Lower leg skin (tissue), 4 donors: ENCODE measurements at places on chromosomes 1 and 21. TPM values are rescaled to one million over a fixed set of nuclear protein-coding genes. Genes with fewer than 3 reads are reported as not detected.

The RPTN gene
- 17.3 TPM for total RNA-seq

The MAP3K21 gene
- 11.3 TPM for total RNA-seq

The TCHH gene
- 29.5 TPM for total RNA-seq

The GREM2 gene
- total RNA-seq, result 0.49 TPM

The WNT9A gene
- total RNA-seq, result 0.79 TPM

The YBX1 gene
- total RNA-seq, result 289 TPM

The ALX3 gene
- total RNA-seq, result not detected

The HAO2 gene
- 7.0 TPM for total RNA-seq

GRCh38 chr1:101506541-101507164, 269.8 kb downstream of the S1PR1 start:
- DNase-seq, result no peak

DNA sequence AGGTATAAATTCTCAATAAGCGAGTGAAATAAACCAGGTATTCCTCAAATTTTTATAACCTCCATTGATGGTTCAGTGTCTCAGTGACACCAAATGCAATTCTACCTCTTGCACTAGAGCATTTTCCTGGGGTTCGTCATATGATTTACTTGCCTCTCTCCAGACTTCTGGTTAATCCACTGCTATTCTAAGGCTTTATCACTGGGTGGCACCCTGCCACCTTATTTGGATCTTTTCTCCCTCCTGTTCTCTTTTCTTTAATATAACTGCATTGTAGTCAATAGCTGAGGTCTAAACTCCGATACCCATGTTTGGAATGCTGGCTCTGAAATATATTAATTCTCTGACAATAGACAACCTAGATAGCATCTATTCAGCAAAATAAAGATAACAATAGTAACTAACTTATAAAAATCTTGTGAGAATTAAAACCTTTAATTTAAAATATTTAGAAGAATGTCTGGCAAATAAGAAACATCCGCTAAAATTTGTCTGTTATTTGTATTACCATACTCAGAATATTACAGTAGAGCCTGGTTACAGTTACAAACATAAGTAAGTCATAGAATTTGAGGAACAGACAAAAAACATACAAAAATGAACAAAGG, 436.4 kb downstream of the PLA2G4A start:
- DNase-seq, result no peak

GRCh38 chr1:165224504-165224903, 132.0 kb downstream of the LMX1A start:
- no peak for DNase-seq

DNA sequence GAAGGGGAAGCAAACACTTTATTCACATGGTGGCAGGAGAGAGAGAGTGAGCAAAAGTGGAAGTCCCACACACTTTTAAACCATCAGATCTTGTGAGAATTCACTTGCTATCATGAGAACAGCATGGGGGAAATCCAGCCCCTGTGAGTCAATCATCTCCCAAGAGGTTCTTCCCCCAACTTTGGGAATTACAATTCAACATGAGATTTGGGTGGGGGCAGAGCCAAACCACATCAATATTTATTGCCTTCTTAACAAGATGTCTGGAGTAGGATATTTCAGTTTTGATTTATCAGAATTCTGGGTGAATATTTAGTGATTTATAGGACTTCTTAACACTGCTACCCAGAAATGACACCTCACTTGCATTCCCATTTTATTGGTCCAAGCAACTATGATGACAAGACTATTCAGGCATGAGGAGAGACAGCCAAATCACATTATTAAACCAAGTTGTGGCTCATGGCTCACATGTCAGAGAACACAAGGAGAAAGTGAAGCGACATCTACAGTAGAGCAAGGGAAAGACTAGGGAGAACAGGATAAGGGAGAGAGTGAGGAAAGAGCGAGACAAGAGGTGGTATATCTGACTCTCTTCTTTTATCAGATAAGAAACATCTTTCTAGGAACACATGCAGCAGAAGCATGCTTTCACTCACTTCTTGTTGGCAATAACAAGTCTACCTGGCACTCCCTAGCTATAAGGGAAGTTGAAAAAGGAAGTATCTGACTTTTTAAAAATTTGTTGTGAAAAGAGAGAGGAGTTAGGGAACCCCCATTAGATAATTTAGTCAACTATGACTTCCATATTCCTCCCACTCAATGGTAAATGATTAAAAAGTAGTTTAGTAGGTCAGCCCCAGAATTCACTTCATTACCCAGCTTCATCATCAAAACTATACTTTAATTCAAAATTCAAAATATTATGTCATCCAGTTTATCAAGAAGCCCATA, 36.6 kb upstream of the PTPRC start:
- no peak for DNase-seq

DNA sequence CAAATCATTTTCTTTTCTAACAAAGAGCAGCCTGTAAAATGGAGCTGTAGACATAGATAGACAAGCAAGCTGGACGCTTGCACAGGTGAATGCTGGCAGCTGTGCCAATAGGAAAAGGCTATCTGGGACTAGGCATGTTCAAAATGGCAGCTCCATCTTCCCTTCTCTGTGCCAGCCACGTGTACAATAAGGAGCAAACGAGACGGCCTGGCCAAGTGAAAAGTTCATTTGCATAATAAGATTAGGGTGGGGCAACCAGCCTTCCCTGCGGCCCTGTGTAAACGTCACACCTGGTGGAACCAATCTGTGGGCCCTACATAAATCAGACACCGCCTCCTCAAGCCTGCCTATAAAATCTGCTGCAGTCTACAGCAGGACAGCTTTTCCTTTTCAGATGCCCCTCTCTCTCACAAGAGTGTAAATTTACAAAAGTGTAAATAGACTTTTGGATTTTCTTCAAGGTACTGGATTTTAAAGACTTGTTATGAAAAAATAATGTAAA, 16.6 kb upstream of the EDEM3 start:
- no peak for DNase-seq

DNA sequence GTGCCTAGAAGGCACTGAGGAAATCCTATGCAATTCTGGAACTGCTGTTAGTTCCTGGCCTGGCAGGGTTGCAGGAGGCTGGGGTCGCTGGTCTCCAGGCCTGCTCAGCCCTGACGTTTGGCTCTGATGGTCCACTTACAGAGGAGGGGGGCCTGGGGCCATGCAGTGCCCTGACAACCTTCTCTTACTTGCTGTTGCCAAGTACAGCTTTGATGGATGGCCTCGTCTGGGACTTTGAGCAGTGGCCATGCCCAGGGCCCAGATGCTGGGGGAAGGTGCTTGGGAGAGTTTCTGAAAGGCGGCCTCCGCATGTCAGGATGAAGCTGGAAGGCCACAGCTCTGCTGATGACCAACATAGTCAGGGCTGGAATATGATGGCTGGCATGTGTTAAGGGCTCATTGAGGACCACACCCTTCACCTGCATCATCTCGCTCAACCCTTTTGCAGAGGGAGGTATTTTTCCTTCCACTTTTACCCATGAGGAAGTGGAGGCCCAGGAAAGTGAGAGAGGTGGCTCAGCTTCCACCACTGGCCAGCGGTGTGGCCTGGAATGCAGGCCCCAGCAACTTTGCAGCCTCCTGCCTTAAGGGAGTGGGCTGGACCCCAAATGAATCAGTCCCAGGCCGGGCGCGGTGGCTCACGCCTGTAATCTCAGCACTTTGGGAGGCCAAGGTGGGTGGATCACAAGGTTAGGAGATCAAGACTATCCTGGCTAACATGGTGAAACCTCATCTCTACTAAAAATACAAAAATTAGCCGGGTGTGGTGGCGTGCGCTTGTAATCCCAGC, 34.7 kb upstream of the LRRC3 start:
- DNase-seq, result peak; percentile 70
